SJSA1 (cell line): ENCODE measurements at places on chromosomes 16 and 17. TPM values are rescaled to one million over a fixed set of nuclear protein-coding genes. Genes with fewer than 3 reads are reported as not detected.

Gene XAF1
- 13.4 and 19.9 TPM in 2 replicates for total RNA-seq

Gene MT1F
- total RNA-seq, result not detected in 2 replicates

Gene AGRP
- total RNA-seq, result not detected in 2 replicates

DNA sequence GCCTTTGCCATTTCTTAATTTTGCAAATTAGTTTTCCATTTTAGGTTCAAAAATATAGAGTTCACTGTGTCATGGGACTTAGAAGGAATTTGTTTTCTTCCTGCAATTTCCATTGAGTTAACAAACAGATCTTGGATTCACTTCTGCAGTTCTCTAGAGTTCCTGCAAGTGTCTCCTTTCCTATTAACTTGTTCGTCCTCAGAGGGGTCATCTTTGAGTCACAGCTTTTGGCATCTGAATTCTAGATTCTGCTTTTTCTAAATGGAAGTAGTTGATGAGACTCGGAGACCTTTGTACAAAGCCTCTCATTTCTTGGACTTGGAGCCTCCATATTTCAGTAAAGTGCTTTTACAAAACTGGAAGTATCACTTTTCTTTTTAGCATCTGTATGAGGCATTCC is 323.3 kb downstream of the BCAS3 start:
- H3K27me3 ChIP-seq, result no peaks in the 10 kb centered on the region
- no peaks in the 10 kb centered on the region for H3K4me1 ChIP-seq
- no peak overlapping the region for H3K4me3 ChIP-seq
- no peak overlapping the region for H3K27ac ChIP-seq

DNA sequence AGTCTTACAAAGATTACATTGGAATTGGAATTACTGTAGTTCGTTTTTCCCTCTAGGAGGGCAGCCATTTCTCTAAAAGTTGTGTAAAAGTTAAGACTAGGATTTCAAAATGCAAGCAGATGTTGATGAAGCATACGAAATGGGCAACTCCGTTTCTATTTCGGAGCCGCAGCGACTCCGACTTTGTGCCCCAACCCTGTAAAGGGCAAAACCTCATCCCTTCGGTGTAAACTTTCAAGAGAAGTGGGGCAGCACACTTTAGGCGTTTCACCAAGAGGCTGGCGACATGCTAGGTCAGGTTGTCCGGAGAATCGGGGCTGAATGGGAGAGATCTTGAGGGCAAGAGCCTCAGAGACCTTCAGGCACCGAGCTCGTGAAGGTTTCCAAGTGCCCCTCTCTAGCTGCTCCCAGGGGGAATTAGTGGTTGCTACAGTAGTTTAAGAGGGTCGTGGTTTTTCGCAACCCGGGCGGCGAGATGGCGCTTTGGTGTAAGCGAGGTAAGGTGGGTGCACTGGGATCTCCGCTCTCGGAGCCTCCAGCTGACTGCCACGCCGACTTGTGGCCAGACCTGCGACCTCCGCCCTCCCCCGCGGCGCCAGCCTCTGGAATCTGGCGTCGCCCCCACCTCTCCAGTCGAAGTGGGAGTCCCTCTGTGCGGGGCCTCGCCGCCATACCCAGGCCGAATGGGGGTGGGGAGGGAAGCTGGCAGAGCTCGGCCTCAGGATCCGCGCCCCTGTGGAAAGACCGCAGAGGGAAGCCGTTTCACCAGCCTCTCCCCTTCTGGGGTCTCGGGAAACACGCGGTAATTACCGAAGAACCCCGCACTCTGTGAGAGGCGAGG is 1.0 kb upstream of the HEXIM2 start:
- DNase-seq, result no peak
- H3K36me3 ChIP-seq, result peaks cover 20% of the 10 kb centered on the region
- H3K4me3 ChIP-seq, result peak overlapping the region; percentile 88
- H3K4me1 ChIP-seq, result peaks cover 35% of the 10 kb centered on the region
- H3K27me3 ChIP-seq, result no peaks in the 10 kb centered on the region

DNA sequence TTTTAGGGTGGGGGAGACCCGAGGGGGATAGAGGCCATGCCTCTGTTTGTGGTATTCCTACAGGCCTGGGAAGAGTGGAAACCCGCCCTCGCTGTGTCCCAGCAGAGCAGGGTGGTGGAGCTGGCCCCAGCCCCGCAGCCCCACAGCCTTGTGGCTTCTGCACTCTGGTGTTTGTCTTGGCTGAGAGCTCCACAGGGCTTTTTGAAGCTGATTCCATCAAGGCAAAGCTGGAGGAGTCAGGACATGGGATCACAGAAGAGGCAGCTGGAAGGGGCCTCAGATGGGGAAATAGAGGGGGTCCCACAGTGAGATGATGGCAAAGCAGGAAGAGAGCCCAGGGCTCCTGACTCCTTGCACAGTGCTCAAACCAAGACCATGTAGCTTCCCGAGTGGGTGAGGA is 5.0 kb upstream of the WFIKKN2 start:
- no peak overlapping the region for H3K4me3 ChIP-seq
- H3K27me3 ChIP-seq, result peaks cover 4% of the 10 kb centered on the region; the same call in 1 of the 2 replicates
- H3K4me1 ChIP-seq, result no peaks in the 10 kb centered on the region
- H3K27ac ChIP-seq, result no peak overlapping the region
- no peak for DNase-seq
- no peaks in the 10 kb centered on the region for H3K36me3 ChIP-seq
